ENCODE measurements at places on chromosomes 4 and X.

- DNase-seq = no peak
Observed at GRCh38 chr4:53040459-53040815, 178.3 kb downstream of the RASL11B start.

DNA sequence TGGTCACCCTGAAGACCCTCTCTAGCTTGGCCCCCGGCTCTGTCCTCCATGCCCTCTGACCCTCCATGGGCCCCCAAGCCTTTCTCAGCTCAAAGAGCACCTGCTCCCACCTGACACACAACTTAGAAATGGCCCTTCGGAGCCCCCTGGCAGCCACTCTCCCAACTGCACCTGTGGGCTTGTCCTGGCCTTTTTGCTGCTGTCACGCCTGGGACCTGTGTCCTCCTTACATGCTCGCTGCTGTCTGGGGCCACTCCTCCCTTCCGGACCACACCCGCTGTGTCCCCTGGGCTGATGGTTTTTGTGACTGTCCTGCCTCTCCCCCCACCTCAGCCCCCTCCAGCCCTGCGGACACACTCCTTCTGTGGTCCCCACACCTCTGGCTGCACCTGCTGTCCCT, 106.2 kb upstream of the AFAP1 start:
- DNase-seq = no peak

DNA sequence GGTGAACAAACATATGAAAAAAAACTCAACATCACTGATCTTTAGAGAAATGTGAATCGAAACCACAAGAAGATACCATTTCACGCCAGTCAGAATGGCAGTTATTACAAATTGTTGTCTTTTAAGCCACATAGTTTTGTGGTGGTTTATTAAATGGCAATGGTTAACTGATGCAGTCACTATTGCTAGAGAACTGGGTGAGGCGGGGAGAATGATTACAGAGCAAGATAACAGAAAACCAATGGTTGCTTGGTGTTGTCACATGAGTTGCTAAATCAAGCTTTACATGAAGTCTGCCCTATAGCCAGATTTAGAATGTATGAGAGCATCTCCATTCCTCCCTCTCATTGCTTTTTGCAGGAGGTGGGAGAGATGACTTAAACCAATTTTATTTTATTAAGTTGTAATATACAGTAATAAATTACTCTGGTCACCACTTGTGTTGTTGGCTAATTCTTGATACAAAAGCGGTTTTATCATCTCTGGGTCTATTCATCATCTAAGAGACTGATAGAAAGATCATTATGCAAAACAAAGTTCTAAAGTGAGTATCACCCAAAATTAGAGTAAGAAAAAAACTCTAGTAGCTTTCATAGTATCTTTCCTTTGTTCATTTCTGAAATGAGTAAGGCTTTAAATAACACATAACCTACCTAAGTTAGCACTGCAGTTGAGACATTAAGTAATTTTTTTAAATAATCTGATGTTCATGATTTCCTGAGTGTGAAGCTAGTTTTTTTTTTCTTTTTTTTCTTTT, 859.5 kb downstream of the STIM2 start:
- no peak for DNase-seq

DNA sequence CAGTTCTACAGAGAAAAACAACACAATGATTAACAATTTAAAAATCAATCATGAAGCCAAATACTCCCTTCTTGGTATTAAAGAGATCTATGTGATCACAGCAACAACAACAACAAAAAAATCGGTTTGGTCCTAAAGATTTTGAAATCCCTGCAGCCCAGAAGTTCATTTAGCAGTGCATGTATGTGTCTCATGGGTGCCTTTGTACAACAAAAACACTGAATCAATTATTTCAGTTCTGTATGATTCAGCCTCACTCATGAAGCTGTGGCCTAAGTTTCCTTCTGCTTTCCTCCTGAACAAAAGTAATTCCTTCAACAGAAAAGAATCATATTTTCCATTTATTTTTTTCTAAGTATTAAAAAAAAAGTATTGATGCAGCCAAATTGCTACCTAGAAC, 393.4 kb upstream of the NDST3 start:
- no peak for DNase-seq

DNA sequence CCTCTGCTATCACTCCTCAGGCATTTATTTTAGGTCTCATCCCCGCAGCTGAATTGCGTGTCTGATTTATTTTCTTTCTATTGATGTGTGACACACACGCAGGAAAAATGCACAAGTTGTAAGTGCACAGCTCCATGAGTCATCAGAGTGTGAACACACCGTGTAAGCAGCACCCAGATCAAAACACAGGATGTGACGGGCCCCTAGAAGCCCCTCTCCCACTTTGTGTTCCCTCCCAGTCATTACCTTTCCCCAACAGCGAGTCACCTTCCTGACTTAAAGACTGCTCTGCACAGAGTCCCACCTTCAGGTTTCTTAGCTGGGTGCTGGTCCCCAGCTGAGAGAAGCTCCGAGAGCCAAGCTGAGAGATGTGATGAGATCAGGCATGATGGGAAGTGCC, 436.7 kb downstream of the MID1IP1 start:
- DNase-seq = no peak

DNA sequence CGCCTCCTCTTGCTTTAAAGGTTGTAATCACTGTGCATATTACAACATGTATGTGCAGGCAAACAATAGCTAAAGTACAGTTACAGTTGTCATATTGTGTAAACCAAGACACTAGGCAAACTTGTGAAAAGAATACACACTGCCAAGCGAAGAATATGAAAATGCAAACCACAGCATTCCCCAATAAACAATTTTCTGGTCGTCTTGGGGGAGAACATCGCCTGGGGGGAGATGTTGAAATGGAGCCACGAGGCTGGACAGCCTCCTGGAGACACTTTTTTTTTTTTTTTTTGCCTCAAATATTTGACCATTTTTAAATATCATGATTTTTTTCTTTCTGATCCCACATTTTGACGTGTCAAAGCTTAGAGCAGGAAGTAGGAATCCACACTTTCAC, 51.7 kb upstream of the PDLIM3 start:
- no peak for DNase-seq

GRCh38 chrX:7828594-7828993, 14.4 kb upstream of the VCX start:
- no peak for DNase-seq

DNA sequence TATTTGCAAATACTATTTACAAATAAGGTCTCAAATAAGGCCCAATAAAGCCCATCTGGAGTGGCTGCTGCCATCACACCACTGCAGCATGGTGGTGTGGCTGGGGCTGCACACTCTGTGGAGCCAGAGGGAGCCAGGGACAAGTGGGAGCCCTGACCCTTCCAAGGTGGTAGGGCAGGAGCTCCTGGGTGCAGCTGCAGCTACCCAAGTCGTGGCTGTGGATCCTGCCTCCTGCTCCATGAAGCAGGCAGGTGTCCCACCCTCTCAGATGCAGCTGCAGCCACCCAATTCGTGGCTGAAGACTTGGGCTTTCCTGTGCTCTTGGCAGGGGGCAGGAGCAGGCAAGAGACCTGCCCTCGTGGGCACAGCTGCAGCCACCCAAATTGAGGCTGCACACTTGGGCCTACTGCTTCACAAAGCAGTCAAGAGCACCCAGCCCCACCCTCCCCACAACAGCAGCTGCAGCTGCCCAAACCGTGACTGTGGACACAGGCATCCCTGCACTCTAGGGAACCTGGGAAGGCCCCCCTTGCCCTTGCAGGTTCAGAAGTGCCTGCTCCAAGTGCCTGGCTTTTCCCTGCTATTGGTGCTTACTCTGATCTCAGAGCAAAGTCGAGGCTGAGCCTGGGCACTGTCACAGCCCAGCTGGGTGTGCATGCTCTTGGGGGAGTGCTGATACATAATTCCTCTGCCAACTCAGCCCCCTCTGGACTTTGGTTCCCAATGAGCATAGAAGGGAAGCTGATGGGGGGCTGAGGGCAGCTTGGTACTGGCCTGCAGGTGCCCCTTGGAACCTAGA, 614.8 kb downstream of the PCDH18 start:
- DNase-seq = no peak

DNA sequence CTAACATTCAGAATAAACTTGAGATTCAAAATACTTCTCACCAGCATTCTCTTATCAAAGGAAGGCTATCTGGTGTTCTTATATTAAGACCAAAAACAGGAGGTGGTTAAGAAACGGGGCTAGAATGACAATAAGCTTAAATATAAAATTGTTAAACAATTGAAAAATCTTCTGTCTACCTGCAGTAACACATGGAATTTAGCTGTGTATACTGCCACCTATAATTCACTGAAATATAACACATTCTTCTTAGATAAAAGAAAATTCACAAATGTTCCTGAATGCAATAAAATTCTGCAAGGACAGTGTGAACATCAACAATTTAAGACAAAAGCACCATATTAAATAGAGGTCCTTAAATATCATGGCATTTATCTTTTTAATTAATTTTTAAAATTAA, 11.5 kb upstream of the PCDH10 start:
- DNase-seq = no peak

DNA sequence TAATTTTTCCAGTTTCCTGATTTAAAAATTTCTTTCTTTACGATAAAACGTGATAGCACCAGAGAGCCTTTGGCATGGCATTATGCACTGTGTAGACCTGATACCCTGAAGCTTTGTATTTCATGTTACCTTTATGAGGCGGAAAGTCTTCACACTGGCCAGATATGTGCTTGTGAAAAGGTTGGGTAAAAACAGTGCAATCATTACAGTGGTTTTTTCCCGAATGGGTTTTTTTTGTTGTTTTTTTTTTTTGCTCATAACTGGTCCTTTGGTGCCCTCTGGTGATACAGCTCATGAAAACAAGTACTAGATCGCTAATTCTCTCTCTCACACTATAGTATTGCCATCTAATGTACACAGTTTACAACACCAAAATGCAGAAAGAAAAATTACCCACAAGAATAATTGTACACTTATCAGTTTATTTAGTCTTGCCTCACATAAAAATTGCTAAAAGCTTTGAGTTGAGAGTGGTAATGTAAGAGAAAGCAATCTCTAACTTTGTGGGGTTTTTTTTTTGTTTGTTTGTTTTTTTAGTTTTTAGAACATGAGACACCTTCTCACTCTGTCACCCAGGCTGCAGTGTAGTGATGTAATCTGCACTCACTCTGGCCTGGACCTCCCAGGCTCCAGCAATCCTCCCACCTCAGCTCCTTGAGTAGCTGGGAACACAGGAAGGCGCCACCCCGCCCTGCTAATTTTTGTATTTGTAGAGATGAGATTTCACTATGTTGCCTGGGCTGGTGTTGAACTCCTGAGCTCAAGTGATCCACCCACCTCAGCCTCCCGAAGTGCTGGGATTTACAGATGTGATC, 21.3 kb downstream of the SPCS3 start:
- DNase-seq = peak; percentile 44

DNA sequence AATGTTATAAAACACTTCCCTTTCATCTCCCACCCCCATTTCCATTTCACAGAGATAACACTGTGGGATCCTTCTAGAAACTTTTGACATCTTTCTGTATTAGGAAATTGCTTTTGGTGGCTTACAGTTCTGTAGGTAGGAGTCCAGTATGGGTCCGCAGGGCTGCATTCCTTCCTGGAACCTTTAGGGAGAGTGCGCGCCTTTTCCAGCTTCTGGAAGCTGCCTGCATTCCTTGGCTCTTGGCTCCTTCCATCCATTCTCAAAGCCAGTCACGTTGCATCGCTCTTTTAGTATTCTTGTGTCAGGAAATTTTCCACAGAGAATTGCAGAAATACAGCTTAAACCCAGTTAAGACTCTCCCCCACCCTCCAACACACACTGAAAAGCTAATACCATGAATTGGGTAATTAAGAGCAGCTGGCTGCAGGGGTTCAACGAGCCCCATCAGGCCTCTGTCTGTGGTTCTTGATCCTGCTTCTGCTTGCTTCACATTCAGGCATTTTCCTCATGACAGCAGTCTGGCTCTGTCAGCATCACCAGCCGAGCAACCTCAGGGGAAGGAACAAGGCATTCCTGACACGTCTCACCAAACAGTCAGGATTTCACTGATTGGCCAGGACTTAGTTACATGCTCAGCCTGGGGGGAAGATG, 48.8 kb downstream of the SEPTIN11 start:
- no peak for DNase-seq

DNA sequence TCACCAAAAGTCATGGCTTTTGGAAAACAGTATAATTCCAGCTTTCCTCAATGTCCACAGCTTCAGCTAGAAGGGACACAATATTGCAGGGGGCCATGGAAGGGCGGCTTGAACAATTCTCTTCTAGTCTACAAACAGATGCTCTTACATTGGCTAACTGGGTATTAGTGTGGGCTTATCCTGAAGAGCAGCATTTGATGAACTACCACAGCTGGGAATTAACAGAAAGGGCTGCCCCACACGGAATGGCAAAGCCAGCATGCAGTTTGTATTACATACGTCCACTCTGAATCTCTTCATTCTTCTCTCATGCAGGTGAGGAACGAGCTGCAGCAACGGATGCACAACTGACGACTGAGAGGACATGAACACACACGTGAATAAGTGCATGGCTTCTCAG, 13.0 kb upstream of the PDCL2 start:
- no peak for DNase-seq

DNA sequence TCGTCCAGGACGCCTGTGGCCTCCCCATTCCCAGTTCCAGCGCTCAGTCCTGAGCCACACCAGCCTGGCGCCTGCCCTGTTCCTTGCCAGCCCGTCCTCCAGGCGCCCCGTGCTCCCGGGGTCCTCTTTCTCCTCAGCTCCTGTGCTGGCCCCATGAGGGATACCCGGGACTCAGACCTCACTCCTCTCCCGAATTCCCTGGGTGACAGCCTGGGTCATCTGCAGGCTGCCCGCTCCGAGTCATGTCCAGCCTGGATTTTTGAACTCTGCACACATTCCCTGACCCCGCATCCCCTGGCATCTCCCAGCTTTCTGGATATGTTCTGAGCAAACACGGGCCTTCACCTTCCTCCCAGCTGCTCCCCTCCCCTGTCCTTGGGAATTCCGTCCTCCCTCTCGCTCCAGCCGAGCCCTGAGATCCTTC, 14.9 kb upstream of the ADD1 start:
- DNase-seq = no peak

- DNase-seq = no peak
Observed at GRCh38 chr4:114282937-114283336, 303.5 kb upstream of the ARSJ start.

Data from CD4-positive, alpha-beta T cell treated with Interleukin-10 for 1 hour (primary cell).